ENCODE measurements at places on chromosomes 13 and 19.

DNA sequence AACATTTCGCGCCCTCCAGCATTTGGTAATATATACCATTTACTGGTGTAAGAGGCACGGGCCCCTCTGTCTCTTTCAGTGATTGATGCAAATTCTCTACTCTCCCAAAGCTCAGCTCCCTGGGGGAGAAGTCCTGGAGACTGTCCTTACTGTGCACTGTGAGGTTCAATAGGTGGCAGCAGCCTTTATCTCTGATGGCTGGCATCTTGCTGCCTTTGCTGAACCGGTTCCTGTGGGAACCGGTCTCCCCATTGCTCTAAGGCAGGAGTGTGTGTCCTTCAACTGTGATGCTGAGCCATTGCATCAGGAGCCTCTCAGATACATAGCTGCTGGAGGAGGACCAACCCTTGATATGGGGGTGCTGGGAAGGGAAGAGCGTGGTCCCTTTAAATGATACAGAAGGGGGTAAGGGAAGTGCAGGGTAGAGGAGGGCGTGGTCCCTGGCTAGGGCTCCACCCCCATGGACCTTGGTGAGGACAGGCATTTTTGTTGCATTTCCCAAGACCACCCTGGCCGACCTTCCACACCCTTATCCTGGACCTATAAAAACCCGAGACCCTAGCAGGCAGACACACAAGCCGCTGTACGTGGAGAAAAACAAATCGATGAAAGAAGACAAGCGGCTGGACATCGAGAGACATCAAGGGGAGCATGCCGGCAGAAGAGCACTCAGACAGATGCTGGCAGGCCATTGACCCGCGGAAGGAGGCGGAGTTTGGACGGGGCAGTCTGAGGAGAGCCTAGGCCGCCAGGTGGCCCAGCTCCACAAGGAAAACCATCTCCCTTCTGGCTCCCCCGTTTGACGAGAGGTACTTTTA lies 41.1 kb upstream of the GTF3A start:
- no peak for DNase-seq

GRCh38 chr19:33668968-33669367 lies 47.2 kb downstream of the CHST8 start:
- no peak for DNase-seq

DNA sequence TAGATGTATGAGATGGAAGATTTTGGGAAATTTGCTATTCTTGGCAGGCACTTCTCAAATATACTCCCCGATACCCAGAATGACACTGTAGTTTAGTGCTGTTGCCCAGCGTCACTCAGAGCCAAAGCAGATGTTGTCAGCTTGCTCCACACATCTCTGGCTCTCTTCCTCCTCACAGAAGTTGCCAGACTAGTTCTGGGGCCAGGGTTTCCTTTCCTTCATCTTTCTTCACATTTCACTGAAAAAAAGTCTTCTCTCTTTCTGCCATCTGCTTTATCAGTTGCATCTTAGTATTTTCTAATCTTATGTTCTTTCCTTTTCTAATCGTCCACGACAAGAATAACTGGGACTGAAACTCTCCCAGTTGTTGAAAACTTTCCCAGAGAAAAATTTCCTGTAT lies 251.4 kb downstream of the RGCC start:
- DNase-seq, result no peak

DNA sequence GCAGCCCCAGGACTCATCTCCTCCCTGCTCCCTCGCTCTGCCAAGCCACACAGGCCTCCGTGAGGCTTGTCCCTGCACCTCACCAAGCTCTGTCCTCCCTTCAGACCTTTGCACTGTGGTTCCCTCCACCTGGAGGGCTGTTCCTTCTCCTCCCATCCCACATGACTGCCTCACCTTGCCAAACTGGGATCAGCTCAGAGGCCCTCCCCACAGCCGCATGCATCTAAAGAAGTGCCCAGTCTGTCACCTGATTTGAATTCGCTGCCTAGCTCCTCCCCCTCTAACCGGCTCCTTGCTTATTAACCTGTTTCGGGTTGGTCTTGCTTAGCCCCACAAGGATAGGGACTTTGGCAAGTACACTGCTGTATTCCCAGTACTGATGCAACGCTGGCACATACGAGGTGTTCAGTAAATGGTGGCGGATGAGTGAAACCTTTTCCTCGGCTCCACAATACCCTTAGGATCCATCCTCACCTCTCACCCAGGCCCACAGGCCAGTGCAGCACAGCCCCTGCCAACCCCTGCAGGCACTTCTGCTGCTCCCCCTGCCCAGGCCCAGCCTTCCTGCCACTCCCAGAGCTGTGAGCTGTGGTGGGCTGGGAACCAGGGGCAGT lies 4.4 kb downstream of the AKT2 start:
- no peak for DNase-seq

DNA sequence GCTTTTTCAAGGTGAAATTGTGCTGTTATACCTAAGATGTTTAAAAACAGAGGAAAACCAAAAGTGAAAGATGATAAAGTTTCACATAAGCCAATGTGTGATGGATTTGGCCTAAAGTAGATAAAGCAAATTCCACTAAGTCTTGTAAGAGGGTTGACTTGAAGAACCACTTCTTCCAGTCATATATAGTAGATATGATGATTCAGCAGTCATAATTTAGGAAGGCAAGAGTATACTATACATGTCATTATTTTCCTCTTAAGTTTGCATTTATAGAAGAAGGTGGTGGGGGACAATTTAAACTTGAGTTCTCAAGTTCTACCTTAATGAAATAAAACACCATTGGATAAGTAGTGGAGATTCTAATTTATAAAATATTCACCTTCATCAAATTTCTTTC lies 37.3 kb downstream of the PHF11 start:
- DNase-seq, result peak; percentile 6

DNA sequence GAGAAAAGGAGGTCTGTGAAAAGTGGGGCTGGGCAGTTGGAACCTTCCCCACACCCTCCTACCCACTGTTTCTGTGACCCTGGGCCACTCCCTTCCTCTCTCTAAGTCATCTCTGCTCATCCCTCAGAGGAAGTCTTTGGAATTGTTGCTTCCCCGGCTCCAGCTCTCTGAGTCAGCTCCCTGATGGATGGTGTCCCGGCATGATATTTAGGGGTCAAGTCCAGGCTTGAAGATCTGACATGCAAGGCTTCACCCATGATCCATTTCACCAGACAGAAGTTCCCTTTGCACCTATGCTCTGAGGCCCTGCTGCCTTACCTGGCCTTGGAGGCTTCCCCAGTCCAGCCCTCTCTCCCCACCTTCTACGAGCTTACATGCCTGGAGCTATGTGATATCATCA lies 13.3 kb downstream of the EXOC3L2 start:
- DNase-seq, result no peak

DNA sequence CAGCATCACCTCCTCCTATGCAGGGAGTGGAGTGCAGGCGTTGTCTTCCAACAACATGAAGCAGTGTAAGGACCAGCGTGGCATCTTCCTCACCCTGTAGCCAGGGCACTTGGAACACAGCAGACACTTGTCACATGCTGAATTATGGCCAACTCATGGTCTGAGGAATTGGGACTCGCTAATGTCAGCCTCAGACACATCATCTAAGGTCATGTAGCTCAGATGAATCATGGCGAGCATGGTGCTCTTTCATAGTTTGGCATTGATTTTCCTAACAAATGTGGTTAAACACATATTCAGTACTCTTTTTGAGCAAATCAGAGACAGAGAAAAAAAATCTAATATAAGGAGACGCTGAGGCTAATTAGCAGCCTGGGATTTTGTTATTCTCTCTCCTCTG lies 99.6 kb upstream of the SGCG start:
- DNase-seq, result no peak

All from CD14-positive monocyte (primary cell).